8988T (cell line): ENCODE measurements at places on chromosomes 6 and 20.

- DNase-seq: no peak
Measured at GRCh38 chr6:125432963-125433362, 131.2 kb upstream of the HDDC2 start.

DNA sequence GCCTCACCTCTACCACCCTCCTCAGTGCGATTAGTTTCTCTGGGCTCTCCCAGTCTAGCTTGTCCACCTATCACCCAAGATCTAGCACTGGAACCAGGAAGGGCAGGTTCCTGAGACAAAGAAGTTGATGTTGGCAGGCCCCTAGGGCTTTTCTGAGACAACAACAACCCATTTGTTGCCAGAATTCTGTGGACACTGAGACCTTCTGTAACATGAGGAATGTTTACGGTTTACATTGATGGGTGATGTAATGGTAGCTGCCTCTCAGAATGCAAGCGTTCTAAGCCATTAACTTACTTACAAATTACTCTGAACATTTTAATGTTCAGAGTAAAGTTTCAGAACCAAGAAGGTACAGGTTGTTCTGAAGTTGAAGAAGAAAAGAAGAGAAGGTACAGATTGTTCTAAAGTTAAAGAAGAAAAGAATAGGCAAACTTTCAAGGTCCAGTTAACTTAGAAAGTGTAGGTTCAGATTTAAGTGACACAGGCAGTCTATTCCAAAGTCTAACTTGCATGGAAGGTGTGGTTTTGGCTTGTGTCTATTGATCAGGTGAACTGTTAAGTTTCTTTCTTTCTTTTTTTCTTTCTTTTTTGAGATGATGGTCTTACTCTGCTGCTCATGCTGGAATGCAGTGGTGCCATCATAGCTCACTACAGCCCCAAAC is 3.7 kb upstream of the MED23 start:
- DNase-seq: no peak

GRCh38 chr6:156309017-156309416 is 468.2 kb upstream of the ARID1B start:
- no peak for DNase-seq

GRCh38 chr20:49982072-49982345 is 771 bp upstream of the SNAI1 start:
- DNase-seq: no peak

GRCh38 chr6:125363039-125363823 is 61.5 kb upstream of the HDDC2 start:
- DNase-seq: no peak

GRCh38 chr6:61538801-61539200 is 747.2 kb downstream of the KHDRBS2 start:
- DNase-seq: no peak

GRCh38 chr6:145880361-145880760 is 65.8 kb upstream of the FBXO30 start:
- no peak for DNase-seq
